Hypothalamus (tissue), 51 donors: ENCODE measurements at places on chromosomes 2 and 18.

DNA sequence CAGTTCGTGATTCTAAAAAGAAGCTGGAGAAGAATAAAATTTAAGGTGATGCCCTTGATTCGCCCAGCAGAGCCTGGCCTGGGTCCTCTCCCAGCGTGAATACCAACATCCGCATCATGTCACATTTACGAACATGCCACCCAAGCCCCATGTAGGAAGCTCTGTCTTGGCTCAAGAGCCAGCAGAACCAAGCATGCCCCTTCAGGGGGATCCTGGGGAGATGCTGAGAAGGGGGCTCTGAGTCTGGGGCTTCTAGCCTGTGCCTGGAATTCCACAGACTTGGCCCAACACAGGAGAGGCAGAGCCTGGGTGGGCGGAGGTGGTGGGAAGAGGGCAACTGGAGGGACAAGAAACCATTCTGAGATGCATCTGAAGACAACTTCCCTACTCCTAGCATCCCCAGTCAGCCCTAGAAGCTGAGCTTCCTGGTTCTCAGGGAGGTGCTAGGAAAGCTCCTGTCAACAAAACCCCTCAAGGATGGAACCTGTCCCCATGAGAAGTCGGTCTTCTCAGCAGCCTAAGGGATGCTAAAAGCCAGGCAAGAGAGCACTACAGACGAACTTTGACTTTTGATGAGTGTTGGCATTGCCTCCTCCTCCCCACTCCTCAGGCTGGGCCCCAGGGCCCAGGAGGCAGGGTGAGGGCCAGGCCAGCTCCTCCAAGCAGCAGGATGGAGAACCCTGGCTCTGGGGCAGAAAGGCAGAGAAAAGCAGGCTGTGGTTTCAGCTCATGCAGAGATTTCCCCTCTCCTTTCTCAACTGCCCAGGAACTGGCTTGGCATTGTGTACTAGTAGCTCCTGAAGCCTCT lies 57.9 kb downstream of the POLR1A start:
- DNase-seq, result no peak

DNA sequence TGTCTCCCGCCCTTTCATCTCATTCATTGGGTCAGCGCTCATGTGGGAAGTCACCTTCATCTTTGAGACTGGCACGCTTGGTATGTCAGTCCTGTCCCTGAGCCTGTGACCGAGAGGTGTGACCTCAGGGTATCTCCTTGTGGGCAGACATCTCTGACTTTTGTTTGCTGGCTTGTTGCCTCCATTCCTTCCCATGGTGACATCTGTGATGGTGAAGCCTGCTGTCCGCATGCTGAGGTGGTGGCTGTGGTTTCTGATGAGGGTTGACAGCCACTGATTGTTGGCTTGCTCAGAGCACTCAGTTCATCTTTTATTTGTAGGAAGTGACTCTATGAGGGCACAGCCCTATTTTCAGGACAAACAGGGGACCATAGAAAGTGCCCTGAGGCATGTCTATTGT lies 139.2 kb downstream of the SLC4A3 start:
- DNase-seq, result no peak

DNA sequence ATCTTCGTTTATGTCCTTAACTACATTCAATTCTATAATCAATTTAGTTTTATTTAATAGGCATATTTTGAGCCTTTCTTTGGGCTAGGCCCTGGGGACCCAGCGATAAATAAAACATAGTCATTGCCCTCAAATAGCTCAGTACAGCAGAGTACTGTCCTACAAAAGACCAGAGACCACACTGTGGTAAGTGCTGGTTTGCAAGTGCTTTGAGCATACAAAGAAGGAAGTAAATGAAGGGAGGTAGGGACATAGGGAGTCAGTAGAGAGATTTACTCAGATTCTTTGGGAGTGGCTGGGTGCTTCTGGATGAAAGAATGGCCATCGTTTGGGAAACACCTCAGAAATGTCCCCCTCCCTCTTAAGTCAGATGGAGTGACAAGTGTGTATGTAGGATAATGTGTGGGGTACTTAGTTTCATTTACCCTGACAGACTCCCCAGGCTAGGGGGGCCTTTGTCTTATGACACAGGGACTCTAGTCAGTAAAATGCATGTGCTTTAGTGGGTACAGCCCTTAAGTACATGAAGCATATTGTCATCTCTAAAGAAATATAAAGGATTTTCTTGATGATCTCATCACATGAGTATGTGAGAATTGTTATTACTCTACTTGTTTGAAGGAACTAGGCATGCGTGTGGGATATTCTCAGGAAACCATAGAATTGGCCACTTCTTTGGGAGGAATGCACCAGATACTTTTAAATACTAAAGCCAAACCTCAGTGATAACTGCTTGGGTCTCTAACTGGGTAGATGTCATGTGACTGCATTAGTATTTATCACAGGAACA lies 35.1 kb downstream of the MAPRE2 start:
- DNase-seq, result no peak

- DNase-seq, result no peak
These were observed 28.7 kb downstream of the ELP2 start for GRCh38 chr18:36158266-36158867.

GRCh38 chr2:65231121-65231520 lies 3.5 kb downstream of the ACTR2 start:
- DNase-seq, result no peak

- no peak for DNase-seq
These were observed 97.1 kb downstream of the TXNL1 start for GRCh38 chr18:56541340-56541739.

DNA sequence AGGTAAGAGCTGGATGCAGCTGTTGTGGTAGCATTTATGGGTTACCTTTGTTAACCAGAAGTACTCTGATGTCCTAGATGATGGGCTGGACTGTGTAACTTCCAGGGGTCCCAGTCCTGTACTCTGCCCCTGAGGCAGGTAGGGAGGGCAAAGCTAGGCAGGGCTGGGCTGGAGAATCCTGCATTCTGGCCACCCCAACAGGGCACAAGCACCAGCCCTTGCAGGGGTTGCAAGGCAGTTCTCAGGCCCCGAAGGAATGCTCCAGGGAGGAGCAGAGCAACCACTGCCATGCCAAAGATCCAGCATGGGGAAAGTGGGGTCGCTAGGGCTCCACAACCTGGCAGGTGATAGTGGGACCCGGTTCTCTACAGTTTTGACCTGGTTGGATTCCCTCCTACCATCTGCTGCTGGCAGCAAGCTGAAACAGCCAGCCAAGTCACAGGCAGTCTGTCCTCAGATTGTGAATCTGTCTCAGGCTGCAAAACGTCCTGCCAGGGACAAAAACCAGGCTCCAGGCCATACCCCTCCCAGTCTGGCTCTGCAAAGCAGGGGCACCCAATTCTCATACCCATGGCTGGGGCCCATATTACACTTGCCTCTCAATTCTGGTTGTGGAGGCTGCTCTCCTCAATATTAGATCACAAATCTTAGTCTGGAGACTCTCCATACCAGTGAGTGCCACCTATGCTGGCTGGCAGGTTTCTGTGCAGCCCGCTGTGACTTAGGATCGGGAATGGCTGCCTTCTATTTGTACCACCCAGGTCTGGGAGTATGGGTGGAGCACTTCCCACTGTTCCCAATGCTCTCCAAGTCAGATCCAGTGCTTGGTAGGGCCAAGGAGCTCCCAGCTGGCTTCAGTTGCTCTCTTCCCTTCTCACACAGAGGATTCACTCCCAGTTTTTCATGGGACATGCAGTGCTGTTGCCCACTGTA lies 61.1 kb downstream of the SMCHD1 start:
- no peak for DNase-seq

- DNase-seq, result no peak
These were observed 114.4 kb upstream of the COPS8 start for GRCh38 chr2:236971131-236971821.

- DNase-seq, result no peak
These were observed 198.2 kb downstream of the SRBD1 start for GRCh38 chr2:45412754-45413379.

- DNase-seq, result no peak
These were observed 52.6 kb downstream of the CIB4 start for GRCh38 chr2:26588576-26588975.

DNA sequence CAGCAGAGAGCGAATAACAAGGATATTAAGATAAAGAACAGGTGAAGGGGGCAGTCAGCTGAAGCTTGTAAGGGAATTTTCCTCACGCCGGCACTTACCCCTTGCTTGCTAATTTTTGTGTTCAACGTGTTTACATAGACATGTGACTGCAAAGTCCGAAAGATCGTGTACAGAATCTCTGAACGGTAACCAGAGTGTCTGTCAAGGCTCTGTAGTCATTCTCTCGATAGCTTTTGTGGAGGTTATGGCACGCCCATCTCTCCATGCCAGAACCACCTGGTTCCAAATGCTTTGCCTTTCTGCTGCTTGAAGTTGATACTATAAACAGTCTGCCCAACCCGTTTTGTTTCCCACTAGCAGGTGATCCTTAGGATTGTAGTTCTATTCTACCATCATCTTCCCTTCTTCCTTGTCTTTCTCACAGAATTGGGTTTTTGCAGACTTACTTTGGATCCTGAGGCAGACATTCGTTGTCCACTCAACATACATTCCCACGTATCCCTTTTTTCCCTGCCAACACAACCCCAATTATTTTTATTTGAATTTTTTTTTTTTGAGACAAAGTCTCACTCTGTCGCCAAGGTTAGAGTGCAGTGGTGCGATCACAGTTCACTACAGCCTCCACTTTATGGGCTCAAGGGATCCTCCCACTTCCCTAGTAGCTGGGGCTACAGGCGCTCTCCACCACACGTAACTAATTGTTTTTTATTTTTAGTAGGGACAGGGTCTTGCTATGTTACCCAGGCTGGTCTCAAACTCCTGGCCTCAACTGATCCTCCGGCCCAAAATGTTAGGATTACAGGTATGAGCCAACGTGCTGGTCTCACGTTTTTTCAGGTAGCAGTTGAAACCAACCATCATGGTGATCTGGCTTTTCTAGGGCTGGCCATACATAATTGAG lies 1.3 kb upstream of the USP34 start:
- no peak for DNase-seq

DNA sequence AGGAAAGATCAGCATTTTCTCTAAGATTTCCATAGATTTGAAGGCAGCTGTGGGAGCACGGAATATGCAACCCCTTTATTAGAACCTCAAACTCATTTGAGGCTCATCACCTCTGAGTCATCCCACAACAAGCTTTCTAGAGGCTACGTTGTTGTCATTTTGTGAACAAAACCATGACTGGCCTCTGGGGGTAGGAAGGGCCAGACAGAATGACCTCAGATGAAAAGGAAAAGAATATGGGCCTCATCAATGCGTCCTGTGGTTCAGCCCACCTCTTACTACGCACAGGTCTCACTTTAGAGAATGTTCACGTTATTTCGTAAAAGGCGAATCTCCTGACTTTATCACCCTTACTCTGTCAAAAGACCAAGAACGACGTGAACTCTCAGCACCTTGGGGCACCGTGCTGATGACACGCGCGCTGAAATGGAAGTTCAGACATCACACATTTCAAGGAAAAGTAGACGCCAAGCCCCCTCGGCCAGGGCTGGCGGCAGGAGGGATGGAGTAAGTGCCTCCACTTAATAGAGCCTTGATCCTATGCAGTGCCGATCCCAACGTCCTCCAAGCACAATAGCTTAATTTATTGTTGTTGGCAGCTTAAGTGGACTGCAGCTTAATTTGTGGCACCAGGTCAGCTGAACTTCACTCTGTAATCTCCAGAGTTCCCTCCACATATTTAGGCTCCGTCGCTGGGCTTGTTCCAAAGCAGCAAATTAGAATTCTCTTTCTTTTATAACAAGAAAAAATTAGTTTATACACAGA lies 208.3 kb downstream of the EIPR1 start:
- no peak for DNase-seq

GRCh38 chr2:31188131-31188530 lies 29.2 kb downstream of the CAPN14 start:
- no peak for DNase-seq

- no peak for DNase-seq
These were observed 1.3 kb downstream of the TMEM131 start for GRCh38 chr2:97994476-97994875.

DNA sequence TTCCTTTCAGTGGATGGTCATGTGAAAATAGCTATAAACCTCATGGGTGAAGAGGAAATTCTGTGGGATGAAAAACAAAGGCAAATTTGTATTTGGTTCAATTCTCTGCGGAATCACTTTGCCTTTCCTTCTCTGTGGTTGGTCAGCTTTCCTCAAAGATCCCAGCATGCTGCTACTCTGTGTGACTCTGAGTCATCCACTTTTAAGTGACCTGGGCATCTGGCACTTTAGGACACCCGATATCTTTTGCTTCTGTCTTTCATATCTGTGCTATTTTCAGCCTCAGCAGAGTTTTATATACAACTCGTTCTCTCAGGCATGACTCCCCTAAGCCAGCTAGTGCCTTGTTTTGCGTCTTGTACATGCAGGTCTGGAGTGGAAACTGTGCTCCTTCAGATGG lies 217.0 kb upstream of the PIEZO2 start:
- no peak for DNase-seq

GRCh38 chr2:160453111-160453820 lies 40.3 kb downstream of the RBMS1 start:
- DNase-seq, result no peak

- no peak for DNase-seq
These were observed 242.1 kb downstream of the SEPTIN10 start for GRCh38 chr2:109371481-109372170.
